ENCODE measurements at places on chromosomes 16 and 17.

- no peak for DNase-seq
Measured at GRCh38 chr17:52237151-52237550, 78.6 kb upstream of the CA10 start.

DNA sequence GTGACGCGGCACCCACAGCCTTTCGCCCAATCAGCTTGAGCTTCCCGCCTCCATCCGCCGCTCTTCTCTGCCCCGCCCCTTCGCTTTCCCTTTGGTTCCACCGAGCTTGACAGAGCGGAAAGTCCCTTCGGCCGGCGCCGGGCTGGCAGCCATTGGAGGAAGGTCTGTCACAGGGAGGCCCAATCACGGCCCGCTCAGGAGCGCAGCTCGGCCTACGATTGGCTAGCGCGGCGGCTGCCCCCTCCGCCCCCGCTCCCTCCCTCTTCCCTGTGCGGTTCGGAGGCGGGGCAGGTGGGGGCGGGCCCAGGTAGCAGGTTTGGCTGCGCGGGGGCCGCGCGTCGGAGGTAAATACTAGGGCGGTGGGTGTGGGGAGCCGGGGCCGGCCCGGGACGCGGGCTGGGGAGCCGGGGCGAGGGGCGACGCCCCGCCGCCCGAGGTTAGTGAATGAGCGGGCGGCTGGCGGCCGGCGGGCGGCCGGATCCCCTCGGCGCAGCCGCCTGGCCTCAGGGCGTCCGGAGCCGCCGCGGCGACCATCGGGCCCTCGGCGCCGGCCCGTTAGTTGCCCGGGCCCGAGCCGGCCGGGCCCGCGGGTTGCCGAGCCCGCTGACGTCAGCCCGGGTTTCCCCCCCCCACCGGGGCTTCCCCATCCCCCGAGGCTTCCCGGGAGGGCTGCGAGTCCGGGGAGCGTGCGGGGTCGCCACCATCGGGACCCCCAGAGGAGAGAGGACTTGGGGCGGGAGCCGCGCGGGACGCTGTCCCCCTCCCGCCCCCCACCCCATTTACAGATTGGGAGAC lies at the start of gene CYLD:
TSS of gene CYLD (plus strand) at position 306 of the 795 bp plus-strand sequence. CDS start 7,613 bp downstream, outside the sequence.
- DNase-seq = peak; percentile 97

- no peak for DNase-seq
Measured at GRCh38 chr17:29918016-29918415, 12.0 kb downstream of the SSH2 start.

GRCh38 chr16:72996291-72997062 lies 51.5 kb downstream of the ZFHX3 start:
- DNase-seq = no peak

- no peak for DNase-seq
Measured at GRCh38 chr17:78444392-78444791, 65.9 kb downstream of the PGS1 start.

GRCh38 chr17:77681861-77682260 lies 276.6 kb upstream of the TNRC6C start:
- no peak for DNase-seq

GRCh38 chr16:55754056-55754455 lies 78.8 kb downstream of the CES1 start:
- no peak for DNase-seq

DNA sequence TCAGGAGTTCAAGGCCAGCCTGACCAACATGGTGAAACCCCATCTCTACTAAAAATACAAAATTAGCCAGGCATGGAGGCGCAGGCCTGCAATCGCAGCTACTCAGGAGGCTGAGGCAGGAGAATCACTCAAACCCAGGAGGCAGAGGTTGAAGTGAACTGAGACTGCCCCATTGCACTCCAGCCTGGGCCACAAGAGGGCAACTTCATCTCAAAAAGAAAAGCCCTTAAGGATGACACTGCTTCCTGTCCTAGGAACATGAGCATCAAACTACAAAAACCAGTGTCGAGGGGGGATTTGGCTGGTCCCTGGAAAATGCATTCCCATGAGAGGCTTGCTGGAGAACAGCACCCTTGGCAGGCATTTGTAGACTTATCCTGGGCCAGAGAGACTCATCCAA lies 449.5 kb upstream of the PSMD7 start:
- DNase-seq = no peak

GRCh38 chr16:11669380-11670146 lies 1.3 kb downstream of the SNN start:
- no peak for DNase-seq

DNA sequence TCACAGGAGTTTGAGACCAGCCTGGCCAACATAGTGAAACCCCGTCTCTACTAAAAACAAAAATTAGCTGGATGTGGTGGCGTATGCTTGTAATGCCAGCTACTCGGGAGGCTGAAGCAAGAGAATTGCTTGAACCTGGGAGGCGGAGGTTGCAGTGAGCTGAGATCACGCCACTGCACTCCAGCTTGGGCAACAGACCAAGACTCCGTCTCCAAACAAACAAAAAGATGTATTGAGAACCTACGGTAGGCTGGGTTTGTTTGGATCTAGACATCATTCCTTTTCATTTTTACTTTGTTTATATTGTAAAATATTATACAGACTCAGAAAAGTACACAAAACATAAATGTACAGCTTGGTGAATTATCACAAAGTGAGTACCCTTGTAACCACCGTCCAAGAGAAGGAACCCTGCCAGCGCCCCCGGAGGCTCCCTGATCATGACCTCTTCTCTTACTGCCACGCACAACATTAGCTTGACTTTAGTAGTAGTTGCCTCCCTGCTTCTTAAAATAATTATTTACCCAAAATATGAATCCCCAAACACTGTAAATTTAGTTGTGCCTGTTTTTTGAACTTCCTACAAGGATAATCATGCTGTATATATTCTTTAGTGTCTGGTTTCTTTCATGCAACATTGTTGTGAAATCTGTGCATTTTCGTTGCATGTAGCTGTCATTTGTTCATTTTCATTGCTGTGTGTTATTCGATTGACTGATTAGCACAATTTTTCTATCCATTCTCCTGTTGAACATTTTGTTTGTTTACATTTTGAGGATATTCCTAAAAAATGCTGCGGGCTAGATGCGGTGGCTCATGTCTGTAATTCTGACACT lies 56.5 kb downstream of the KSR1 start:
- no peak for DNase-seq

GRCh38 chr17:20089756-20090547 lies 80.8 kb downstream of the SPECC1 start:
- no peak for DNase-seq

DNA sequence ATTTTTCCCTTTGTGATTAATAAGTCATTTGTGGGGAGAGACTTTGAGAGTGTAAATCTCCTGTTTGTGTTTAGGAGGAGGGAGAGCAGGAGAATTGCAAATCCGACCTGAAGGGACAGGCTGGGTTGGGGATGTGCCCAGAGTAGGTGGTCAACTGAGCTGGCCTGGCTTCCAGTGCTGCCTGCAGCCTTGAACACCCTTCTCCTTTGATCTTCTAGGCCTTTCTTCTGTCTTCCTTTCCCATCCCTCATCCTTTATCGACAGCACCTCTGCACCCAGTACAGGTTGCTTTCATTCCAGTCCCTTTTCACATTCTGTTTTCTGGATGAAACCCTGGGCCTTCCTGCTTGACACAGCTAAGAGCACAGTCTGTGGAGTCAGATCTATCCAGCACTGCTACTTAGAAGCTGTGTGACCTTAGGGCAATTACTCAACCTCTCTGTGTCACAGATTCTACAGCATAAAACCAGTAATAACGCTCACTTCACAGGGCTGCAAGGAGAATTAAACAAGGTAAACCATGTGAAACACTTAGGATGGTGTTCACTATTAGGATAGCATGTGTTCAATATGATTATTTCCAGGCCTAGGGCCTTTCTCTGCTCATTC lies 1.0 kb upstream of the CSNK2A2 start:
- DNase-seq = no peak

DNA sequence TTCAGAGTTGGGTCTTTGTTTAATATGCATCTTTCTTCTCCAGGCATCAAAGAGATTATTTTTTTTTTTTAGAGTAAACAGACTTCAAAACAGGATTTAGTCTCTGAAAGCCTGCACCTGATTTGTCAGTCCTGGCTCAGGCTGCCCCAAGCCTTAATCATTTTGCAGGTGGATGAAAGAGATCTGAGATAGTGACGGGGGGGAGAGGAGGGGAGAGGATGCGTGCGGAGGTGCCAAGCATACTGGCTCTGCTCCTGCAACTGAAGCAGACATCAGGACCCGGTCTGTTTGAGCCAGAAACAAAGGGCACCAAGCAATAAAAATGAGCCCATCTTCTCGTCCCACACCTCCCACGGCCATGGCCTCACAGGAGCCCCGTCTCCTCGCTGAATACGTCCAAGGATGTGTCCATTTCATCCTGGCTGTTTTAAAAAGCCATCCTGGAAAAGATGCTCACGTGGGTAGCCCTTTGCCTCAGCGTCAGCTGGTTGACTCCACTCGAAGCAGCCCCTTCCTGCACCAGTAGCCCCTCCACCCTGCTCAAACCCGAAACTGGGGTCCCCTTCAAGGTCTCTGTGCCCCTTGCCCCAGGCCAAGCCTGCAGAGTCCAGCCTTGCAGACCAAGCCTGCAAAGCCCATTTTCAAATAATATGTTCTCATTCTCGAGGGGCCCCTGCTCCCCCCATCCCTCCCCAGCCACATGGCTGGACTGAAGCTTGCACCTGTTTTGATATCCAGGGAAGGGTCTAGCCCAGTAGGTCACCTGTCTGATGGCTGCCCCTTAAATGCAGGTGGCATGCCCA lies 84.8 kb upstream of the TNRC6C start:
- DNase-seq = no peak

GRCh38 chr17:59433586-59433985 lies 102.1 kb downstream of the YPEL2 start:
- no peak for DNase-seq

DNA sequence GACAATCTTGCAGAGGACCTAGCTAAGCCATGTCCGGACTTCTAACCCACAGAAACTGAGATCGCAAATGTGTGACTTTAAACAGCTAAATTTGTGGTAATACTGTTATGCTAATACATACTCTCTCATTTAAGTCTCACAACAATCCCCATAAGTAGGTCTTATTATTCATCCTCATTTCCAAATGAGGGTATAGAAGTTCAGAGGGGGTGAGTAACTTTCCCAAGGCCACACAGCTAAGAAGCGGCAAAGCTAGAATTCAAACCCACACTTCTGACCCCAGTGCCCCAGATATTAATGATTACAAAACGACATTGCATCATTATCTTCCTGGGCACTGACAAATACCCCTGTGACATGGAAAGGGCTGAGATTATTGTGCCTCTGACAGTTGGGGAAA lies 81.4 kb downstream of the CNGB1 start:
- DNase-seq = no peak

GRCh38 chr17:36939802-36940312 lies 2.6 kb downstream of the LHX1 start:
- DNase-seq = no peak

DNA sequence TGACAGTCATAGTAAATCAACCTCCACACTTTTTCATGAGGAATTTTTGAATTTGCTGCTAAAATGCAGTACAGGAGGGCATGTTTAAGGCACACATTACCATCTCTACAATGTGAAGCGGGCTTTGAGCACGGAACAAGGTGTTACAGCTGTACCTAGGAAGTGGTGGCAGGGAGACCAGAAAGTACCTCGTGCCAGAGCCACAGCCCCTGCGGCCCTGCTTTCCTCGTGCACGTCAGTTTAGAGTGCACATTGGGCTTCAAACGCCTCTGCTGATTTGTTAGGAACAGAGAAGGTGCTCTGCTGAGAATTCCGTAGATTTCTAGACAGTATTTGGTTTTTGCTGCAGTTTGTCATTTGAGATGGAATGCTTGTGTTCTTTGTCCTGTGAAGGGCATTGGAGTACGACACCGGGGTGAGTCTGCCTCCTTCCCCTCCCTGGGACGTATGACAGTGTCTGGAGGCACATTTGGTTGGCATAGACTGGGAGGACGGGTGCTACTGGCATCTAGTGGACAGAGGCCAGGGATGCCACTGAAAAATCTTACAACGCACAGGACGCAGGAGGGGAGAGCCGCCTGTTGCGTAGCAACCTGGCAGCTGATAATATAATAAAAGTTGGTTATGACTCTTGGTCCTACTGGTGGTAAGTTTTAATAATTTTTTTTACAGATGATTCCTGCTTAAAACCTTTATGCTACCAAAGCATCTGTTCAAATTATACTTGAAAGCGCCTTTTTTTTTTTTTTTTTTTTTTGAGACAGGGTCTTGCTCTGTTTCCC lies 9.1 kb downstream of the FOXK2 start:
- DNase-seq = no peak

DNA sequence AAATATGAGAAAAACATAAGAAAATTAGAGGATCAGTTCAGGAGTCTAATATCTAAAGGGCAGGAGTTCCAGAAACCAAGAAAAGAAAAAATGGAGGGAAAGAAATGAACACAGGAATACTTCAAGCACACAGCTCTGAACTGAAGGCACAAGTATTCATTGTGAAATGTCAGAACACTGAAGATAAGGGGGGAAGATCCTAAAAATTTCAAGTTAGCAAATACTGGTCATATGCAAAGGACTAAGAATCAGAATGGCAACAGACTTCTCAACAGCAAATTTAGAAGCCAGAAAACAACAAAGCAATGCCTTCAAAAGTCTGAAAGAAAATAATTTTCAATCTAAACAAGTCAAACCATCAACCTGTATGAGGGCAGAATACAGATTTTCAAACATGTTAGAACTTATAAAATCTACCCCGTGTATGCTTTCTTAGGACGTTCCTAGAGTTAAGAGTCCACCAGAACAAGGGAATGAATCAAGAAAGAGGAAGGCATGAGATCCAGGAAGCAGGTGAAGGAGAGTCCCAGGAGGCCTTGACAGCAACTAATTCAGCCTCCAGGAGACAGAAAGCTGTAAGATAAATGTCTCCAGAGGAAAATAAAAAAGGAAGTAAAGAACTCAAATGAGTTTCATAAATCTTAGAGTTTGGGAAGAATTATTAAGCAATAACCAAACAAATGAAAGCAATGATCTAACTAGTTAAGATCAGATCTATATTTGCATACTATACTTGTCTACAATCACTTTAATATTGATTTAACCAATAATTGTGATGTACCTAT lies 2.8 kb downstream of the BRD7 start:
- DNase-seq = no peak

- DNase-seq = no peak
Measured at GRCh38 chr17:58504826-58505351, 9.5 kb downstream of the MTMR4 start.

GRCh38 chr17:82544431-82545070 lies 25.0 kb downstream of the FOXK2 start:
- DNase-seq = no peak

DNA sequence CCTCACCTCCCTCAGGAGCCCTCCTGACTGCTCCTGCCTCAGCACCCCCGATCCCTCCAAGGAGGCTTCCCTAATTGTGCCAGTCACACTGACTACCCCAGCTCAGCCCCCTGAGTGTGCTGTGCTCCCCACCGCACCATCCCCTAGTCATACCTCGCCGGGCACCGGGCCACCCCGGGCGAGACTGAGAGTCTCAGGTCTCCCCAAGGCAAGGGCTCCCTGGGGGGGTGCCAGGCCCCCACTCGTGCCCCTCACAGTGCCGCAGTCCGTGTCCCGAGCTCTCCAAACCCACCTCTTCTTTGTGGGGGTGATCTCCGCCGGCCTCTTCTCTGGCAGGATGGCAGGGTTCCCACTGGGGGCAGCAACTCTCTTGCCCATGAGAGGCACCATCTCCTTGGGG lies 3.2 kb downstream of the TRPV3 start:
- DNase-seq = no peak
